ENCODE measurements at places on chromosomes 2 and 18.

GRCh38 chr2:40450066-40450795 lies 1.7 kb downstream of the SLC8A1 start:
- DNase-seq = no peak

GRCh38 chr18:41870817-41871216 lies 84.2 kb upstream of the PIK3C3 start:
- DNase-seq = no peak

DNA sequence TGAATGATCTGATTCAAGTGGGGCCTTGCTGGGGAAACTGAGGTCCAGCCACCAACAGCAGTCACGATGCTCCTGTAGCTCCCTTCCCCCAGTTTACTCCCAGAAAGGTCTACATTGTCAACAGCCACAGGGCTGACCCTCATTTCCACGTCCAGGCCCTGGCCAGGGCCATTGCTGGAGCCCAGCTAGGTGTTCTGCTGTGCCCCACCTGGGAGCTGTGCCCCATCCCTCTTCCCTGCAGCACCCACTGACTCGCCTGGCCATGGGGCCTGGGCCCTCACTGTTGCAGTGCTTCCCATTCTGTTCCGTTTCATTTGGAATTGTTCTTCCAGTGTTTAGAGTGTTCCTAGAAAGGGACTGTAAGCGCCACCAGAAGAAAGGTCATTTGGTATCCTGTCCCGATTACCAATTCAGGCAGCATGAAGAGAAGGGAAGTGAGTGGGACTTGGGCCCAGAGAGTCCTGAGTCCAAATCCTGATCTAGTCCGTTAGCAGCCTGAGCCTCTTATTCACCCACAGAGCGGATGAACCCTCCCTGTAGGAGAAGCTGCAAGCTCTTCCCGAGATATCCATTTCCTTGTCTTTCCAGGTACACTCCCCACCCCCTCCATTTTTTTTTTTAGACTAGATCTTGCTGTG lies 73.1 kb upstream of the HPCAL1 start:
- DNase-seq = no peak

- DNase-seq = no peak
These were observed 42.2 kb downstream of the SLC8A1 start for GRCh38 chr2:40409734-40410133.

DNA sequence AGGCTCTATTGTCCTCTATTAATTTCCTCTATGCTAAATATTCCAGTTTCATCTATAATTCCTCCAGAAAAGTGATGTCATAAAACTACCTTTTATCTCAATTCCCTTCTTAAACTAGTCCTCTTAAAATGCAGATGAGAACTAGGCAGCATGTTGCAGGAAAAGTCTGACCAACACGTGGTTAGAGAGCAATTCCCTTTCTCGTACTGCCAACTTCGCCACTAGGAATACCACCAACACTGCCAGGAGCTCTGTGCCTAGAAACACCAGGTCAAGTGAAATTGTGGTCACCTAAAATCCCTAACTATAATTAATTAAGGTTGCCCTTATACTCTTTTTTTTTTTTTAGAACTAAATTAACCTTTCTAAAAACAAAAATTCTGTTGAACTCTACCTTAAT lies 127.7 kb downstream of the PPP1R1C start:
- no peak for DNase-seq

GRCh38 chr2:239463541-239464165 lies 62.8 kb upstream of the HDAC4 start:
- no peak for DNase-seq

DNA sequence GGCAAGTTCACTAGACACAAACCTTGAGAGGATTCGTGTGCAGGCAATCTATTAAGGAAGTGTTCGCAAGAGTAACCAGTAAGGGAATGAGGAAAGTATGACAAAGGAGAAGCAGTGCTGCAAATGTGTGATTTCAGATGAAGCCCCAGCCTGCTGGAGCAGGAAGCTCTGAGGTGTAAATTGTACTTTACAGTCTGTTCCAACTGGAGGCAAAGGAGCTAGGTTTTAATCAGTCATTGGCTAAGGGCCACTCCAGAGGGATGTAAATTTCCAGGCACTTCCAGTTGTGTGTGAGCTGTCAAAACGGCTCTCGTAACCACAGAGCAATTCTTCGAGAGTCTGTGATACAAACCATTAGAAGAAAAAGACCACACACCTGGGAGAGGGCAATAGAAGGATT lies 359.5 kb upstream of the FAM98A start:
- DNase-seq = no peak

DNA sequence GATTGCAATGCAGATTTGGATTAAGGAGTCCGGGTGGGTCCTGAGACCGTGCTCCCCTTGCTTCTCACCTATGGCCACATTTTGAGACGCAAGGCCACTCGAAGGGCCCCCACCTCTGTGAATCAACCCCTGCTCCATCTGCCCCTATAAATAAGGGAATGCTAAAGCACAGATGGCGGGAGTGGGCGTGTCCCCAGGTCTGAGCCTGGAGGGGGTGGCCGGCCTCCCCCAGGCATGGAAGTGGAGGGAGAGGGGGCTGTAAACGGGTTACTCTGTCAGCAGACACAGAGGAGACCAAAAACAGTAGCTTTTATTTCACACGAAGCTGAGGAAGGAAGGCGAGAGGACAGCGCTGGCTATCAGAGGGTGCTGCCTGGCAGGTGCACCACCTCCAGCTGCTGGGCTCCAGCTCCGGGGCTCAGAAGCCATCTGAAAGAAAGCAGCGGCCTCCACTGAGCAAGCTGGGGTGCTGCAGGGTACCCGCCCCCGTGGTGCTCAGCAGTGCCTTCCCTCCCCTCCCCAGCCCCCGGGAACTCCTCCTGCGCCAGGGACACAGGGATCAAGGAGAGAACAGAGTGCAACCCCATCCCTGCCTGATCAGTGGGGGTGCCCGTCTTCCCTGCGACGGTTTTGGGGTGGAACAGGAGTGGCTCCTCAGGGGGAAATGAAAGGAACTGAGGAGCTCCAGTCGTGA lies 56.7 kb upstream of the RAB6C start:
- DNase-seq = no peak

GRCh38 chr2:196875414-196875813 lies 51.1 kb downstream of the PGAP1 start:
- DNase-seq = no peak

DNA sequence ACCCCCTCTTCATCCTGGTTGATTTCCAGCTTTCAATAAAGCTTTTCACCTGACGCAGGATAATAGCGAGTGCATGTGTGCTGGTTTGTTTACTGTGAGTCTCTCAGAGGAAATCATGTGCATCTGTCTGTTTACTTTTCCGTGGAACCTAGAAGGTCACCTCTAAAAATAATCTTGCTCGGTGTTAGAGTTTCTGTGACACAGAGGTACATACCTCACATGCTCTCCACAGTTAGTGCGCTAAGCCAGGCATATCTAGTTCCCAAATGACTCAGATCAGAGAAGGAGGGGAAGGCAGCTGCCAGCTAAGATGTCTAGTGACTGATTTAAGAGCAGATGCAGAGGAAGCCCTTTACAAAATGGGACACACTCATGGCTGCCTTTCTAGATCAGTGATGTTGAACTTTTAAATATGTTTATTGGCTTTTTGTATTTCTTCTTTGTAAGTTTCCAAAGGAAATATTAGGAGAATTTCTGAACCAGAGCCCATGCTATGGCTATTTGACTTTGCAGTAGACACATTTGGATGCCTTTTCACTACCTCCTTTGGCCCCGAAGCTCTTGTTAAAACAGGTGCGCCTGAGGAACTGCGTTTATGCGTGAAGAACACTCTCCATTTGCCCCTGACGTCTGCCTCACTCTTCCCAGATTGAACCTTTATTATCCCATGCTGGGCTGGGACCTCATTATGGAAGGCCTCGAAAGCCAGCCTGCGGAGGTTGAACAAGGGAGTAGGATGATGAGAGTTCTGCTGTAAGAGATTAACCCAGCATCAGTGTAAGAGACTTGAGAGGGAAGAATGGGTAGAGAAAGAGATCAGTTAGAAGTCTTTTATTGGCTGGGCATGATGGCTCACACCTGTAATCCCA lies 145.6 kb downstream of the FAM161A start:
- no peak for DNase-seq

DNA sequence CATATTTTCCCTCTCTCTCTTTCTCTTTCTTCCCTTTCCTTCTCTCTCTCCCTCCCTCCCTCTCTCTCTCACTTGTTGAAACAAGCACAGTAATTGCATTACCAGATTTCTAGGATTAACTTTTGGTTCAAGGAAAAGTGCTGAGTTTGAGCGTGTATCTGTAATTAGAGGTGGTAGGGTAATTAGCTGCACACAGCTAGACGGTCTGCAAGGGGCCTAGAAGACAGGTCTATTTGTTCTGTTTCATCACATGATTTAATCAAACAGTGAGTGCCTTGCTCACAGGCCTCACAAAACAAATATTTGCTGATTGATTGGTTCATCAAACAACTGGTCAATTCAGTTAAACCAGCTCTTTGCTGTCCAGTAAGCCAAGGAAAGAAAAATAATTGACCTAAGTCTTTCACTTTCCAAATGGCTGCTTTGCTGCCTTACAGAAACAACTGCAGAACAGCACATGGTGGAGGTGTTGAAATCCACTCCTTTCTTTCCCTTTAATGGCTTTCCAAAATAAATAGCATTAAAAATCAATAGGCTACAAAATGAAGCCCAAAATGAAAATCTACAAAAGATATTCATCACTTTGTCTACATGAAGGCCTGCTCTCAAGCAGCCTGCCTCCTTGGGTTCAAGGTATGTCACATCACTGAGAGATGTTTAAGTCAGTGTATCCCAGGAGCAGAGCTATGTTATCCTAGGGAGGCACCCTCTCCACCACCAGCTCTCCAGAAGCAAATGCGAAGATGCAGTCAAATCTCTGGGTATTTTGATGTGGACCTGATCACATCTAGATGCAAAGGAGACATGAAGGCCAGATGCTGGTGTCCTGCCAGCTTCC lies 264.4 kb upstream of the SIX2 start:
- no peak for DNase-seq

DNA sequence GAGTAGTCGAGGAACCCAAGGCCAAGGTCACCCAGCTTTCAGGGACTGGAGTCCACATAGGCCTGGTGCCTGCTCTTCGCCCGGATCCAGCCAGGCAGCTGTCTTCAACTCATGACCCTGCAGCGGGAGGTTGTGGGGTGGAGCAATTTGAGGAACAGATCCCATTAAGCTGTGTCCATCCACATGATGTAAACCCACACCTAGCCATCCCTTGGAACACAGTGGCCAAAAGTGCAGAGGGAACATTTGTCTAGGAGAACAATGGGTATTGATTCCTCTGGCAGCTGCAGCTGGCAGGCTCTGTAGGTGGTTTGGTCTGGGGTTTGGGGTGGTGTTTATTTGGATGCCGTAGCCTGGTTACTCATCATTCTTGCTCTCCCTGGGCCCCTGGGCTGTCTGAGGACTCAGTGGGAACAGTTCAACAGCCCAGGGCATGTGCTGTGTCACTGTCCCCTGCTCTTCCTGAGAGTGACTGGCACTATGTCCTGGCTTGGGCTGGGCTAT lies 99.4 kb downstream of the TFCP2L1 start:
- DNase-seq = no peak

- DNase-seq = peak; percentile 30
These were observed 38.6 kb upstream of the POLE4 start for GRCh38 chr2:74919827-74920226.

GRCh38 chr2:46825231-46825938 lies 90.2 kb downstream of the MCFD2 start:
- DNase-seq = no peak

- no peak for DNase-seq
These were observed 8.2 kb downstream of the PER2 start for GRCh38 chr2:238280083-238280825.

DNA sequence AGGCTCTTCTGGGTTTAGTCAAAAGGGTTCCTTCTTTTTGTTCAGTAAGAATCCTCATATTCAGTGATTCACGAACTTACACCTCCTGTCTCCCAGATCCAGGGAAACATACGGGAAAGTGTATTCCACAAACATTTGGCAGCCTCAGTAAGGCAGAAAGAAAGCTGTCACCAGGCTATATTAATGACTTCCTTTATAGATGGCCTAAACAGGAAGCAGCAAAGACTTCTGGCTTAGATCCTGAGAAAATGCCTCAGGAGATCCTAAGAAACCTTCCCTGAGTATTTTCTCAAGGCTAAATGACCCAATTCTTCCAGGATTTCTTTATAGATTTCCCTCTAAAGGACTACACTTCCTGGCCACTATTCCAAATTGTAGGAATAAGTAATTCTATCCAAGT lies 1995.5 kb upstream of the CELF4 start:
- no peak for DNase-seq

DNA sequence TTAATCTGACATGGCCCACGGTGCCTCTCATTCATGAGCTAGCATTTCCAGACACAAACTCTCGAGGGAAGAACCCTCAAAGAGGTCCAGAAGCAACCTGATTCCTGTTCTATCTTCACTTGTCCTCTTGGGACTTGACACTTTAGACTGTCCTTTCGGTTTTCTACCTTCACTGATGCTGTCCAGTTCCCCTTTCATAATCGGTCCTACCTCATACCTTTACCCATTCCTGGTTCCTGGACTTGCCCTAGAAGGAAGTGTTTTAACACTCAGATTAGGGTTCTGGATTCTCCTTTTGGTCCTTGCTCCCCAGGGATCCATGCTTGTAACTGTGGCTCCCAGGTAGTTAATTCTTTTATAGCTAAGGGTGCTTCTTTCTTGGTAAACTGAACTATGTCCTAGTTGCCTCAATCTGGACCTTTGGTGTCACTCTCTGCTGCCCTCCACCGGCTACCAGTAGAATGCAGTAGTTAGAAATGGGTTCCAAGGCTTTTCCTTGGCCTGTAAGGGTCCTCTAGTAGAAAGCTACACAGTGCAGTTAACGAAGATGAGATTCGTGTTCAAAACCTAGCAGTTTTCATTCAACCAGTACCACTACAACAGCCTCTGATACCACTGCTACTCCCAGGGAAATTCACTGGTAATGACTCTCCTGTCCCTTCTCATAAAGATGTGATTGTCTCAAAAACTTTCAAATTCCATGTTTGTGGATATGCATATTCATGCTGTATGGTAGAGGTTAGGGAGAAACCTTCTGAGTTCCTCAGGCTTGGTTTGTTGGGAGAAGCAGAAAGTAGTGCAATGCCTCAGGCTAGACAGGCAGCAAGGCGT lies 178.1 kb upstream of the CYP26B1 start:
- no peak for DNase-seq
